ENCODE measurements at places on chromosomes 1 and 21. TPM values are rescaled to one million over a fixed set of nuclear protein-coding genes. Genes with fewer than 3 reads are reported as not detected.

Gene B4GALT3
- 28.8 TPM for total RNA-seq

Gene SPRR2E
- total RNA-seq: 1.2 TPM

Gene CCDC17
- total RNA-seq: 1.3 TPM

Gene NGF
- 16.1 TPM for total RNA-seq

Gene MTMR11
- 20.2 TPM for total RNA-seq

Gene LPAR3
- total RNA-seq: 0.20 TPM

Gene CLCNKA
- total RNA-seq: 2.4 TPM

Gene HLCS
- 12.6 TPM for total RNA-seq

Gene NSUN4
- 17.4 TPM for total RNA-seq

Gene RIPK4
- 1.5 TPM for total RNA-seq

Gene BATF3
- total RNA-seq: 1.0 TPM

Gene INPP5B
- 33.7 TPM for total RNA-seq

Gene S100PBP
- 24.8 TPM for total RNA-seq

Gene DIRAS3
- total RNA-seq: 101 TPM

Gene ABCG1
- total RNA-seq: 14.9 TPM

Gene PLEKHA6
- 2.3 TPM for total RNA-seq

Gene VWA5B1
- not detected for total RNA-seq

Gene SH2D5
- total RNA-seq: 1.3 TPM

Gene PACC1
- 2.5 TPM for total RNA-seq

Gene AIRE
- total RNA-seq: not detected

Gene RC3H1
- 31.6 TPM for total RNA-seq

Gene ARMH1
- 8.2 TPM for total RNA-seq

Gene WNT9A
- 12.0 TPM for total RNA-seq

Gene OPTC
- total RNA-seq: not detected

Gene OR2G6
- not detected for total RNA-seq

Gene PERM1
- total RNA-seq: 0.07 TPM

Gene HSD11B1
- 63.3 TPM for total RNA-seq

Gene POMGNT1
- total RNA-seq: 49.2 TPM

Gene AMY2A
- total RNA-seq: not detected

Gene HSF2BP
- 2.9 TPM for total RNA-seq

Gene ATAD3C
- 5.3 TPM for total RNA-seq
